Psoas muscle (tissue), 8 donors: ENCODE measurements at places on chromosomes 11 and 22.

DNA sequence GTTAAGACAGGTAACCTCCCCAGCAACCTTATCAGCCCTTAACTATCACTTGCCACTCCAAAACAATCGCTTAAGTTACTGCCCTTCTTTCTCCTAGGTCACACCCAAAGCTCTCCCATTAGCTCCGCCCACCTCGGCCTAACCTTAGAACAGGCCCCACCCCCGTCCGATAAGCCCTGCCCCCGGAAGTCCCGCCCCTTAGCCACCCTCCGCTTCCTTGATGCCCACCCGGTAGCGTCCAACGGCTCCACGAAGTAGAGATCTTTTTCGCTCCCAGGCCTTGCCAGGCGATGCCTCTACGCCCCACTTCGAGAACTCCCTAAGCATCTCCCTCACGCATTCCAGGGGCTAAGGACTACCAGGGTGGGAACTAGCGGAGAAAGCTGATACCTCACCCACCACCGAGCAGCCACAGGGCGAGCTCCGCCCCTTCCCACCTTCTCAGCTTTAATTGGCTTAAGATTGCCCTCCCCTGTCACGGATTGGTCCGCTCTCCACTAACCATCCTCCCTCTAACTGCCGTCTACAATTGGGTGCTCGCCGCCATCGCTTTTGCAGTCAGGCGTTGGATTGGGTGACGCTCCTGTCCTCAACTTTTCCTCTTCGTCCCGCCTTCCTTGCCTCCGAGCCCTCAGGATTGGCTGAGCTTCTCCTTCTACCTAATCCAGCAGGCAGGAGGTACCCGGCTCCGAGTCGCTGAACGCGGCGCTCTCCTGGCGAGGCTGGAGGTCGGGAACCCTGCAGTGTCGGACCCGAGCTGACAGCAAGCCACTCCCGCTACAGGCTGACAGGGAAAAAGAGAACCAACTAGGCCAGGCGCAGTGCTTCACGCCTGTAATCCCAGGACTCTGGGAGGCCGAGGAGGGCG, at the start of gene ZBTB3:
Gene ZBTB3 (minus strand): TSS at position 425 of the 868 bp plus-strand sequence. CDS start 496 bp downstream, outside the sequence.
- peak within 1 kb of the TSS; percentile 81 for H3K4me3 ChIP-seq
- no peaks in the 10 kb centered on the region for H3K27me3 ChIP-seq
- peaks cover 12% of the 10 kb centered on the region for H3K4me1 ChIP-seq
- peaks cover 18% of the 10 kb centered on the region for H3K36me3 ChIP-seq
- DNase-seq = peak; percentile 96

DNA sequence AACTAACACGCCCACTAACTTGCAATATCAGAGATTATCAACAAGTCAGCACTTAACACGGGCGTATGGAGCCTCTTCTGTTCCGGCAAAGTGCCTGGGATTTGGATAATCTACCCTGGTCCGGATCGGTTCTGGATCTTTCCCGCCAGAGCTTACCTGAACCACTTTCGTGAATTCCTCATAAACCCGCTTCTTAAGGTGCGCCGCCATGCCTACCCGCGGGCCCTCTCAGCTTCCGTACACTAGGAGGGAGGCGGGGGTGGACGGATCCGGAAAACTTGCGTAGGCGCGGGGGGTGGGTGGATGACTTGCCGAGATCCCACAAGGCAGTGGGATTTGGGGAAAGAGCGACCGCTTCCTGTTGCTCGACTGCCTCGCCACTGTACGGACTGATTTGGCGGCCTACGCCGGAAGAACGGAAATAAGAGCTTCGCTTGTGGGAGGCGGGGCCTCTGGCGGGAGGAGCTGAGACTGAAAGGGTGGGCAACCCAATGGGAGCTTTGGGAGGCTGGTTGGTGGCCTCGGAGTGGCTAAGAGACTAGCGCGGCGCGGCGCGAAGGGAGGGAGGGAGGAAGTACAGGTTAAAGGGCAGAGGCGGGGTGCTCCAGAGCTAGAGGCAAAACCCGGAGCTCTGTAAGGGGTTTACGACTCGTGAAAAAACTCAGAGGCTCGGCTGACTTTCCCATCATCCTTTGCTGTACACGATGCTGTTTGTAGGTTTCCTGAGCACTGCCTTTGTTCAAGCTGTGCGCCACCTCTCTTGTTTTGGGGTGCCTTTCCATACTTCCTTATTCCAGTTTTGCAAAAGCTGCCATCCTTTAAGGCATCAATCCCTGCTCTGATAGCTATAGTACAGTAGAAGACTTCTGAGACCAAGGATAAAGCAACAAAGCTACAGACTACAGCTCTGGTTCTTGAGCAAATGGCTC, at the start of gene INTS4:
Gene INTS4 (minus strand): TSS at position 235 of the 929 bp plus-strand sequence. CDS start 25 bp downstream, at position 210.
- peaks cover 13% of the 10 kb centered on the region for H3K4me1 ChIP-seq
- DNase-seq = peak; percentile 100
- no peaks in the 10 kb centered on the region for H3K27me3 ChIP-seq
- peak within 1 kb of the TSS; percentile 88 for H3K4me3 ChIP-seq

DNA sequence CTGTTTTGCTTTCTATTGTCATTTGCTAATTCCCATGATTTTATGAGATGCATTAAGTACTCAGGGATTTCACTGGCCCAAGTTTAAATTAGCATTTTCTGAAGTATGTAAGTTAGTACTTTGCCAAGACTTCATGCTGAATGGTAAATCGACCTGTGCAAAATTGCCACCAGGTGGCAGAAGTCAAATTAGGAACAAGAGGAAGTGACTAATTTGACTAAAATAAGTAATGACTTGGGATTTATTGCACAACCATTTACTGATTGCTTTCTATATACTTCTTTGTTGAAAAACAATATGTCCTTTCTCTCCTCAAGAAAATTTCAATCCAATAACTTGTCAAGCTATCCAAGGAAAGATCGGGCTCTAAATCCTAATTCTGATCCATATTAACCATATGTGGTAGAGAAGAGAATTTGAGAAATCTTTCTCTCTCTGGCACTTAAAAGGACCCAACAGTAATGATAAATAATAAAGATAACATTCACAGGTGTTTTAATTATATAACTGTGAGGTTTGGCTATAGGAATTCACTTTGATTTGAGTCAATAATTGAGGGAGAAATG, 253.7 kb upstream of the CHORDC1 start:
- H3K36me3 ChIP-seq = no peaks in the 10 kb centered on the region
- peaks cover 4% of the 10 kb centered on the region for H3K4me1 ChIP-seq
- H3K27me3 ChIP-seq = no peaks in the 10 kb centered on the region

DNA sequence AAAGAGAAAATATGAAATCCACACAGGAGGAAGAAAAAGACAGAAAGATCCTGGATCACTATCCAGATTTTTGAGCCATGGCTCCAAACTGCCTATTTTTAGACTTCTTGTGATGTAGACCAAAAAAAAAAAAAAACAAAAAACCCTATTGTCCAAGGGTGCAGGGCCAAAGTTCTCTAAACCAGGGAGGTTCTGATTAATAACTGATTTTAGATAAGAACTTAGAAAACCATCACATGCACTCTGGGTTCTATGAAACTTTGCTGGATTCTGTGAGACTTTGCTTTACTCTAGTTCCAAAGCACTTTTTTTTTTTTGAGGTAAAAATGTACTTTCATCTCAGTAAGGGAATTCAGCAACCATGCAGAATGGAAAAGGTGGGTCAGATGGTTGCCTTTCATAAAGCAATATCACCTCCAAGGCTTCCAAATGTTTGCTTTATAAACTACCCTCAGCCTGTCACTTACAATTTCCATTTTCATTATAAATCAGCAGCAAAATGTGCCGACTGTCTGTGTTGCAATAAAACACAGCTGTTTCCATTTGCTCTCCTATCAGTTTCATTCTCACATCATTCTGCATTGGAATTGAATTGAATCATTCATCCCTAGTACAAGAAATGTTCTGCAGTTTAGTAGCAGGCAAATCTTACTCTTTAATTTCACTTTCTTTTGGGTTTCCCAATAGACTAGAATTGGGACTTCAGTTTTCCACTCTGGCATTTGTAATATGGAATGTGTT, 1584.3 kb upstream of the RAG2 start:
- H3K27ac ChIP-seq = no peak overlapping the region
- H3K27me3 ChIP-seq = no peaks in the 10 kb centered on the region
- H3K4me1 ChIP-seq = no peaks in the 10 kb centered on the region
- no peak overlapping the region for H3K4me3 ChIP-seq

DNA sequence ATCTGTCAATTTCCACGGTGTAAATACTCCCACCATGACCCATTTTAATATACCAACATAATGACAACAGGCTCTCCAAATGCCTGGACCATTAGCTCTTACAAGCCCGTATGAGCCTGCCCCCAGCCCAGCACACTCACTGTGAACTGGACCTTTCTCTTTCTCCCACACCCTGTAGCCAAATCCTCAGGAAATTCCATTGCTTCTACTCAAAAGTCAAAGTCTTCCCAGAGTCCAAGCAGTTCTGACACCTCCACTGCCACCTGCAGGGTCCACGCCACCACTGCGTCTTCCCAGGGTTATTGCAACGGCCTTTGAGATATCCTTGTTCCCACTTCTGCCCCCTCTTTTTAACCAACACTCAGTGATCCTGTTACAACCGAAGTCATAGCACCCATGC, 110.1 kb upstream of the ASPHD2 start:
- DNase-seq = no peak
- H3K36me3 ChIP-seq = no peaks in the 10 kb centered on the region
- no peaks in the 10 kb centered on the region for H3K27me3 ChIP-seq
- no peak overlapping the region for H3K27ac ChIP-seq
- no peak overlapping the region for H3K4me3 ChIP-seq
- peaks cover 14% of the 10 kb centered on the region for H3K4me1 ChIP-seq

DNA sequence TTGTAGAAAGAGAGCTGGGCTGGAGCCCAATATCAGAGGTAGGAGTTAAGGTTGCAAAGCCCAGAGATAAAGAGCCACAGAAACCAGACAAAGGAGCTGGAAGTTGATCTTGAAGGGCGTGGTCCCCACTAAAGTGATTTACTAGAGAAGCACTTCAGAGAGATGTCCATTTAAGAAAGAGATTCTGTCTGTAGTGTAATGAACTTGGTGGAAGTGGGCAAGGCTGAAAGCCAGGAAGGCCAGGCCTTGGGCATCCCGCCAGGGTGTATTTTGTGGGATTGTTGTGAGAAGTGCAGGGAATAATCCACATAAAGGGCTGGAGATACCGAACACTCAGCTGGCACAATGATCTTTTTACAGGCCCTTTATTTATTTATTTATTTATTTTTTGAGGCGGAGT, 1398.8 kb downstream of the TBC1D22A start:
- no peaks in the 10 kb centered on the region for H3K4me1 ChIP-seq
- no peak for DNase-seq
- H3K36me3 ChIP-seq = no peaks in the 10 kb centered on the region
- no peaks in the 10 kb centered on the region for H3K27me3 ChIP-seq

DNA sequence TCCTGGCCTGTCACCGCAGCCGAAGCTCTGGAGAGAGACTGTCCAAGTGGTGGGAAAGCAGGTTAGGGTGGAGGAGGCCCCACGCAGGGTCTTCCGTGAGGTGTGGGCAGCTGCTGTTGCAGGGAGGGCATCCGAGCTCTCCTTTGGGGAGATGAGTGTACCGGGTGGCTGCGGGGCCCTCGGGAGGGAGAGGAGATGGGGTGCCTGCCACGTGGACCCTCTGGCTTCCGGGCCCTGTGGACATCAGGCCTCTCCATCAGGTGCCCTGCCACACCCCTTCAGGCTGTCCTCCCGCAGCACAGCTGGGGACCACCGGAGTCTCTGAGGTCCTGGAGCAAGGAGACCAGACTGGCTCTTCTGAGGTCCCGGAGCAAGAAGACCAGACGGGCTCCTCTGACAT, 1.7 kb downstream of the PTDSS2 start:
- DNase-seq = no peak
- peaks cover 27% of the 10 kb centered on the region for H3K4me1 ChIP-seq
- H3K27me3 ChIP-seq = no peaks in the 10 kb centered on the region
- peak overlapping the region; percentile 94 for H3K4me3 ChIP-seq
- H3K36me3 ChIP-seq = peaks cover 27% of the 10 kb centered on the region

- no peak overlapping the region for H3K4me3 ChIP-seq
- H3K27ac ChIP-seq = no peak overlapping the region
- no peak for DNase-seq
- no peaks in the 10 kb centered on the region for H3K4me1 ChIP-seq
- H3K36me3 ChIP-seq = no peaks in the 10 kb centered on the region
Observed at GRCh38 chr11:27297616-27298015, 65.4 kb downstream of the CCDC34 start.

DNA sequence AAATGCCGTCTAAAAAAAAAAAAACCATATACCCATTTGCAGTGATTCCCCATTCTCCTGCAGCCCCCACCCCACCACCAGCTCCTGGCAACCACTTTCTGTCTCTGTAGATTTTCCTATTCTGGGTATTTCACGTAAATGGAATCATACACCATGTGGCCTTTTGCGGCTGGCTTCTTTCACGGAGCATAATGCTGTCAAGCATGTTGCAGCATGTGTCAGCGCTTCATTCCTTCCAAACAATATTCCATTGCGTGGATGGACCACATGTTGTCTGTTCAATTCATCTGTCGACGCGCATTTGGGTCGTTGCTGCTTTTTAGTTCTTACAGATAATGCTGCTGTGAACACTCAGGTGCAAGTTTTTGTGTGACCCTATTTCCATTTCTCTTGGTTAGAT, 14.8 kb upstream of the EMID1 start:
- no peaks in the 10 kb centered on the region for H3K27me3 ChIP-seq
- no peaks in the 10 kb centered on the region for H3K36me3 ChIP-seq
- H3K27ac ChIP-seq = no peak overlapping the region
- H3K4me3 ChIP-seq = no peak overlapping the region

- H3K4me3 ChIP-seq = peak within 1 kb of the TSS; percentile 55
- DNase-seq = peak; percentile 40
- peak within 1 kb of the TSS; percentile 41 for H3K27ac ChIP-seq
- H3K27me3 ChIP-seq = no peaks in the 10 kb centered on the region
- H3K36me3 ChIP-seq = no peaks in the 10 kb centered on the region
Observed at GRCh38 chr11:10693509-10694081, at the start of gene IRAG1. TSS of gene IRAG1 (minus strand) at chr11:10693755. CDS start at chr11:10693602, 153 bp downstream.

DNA sequence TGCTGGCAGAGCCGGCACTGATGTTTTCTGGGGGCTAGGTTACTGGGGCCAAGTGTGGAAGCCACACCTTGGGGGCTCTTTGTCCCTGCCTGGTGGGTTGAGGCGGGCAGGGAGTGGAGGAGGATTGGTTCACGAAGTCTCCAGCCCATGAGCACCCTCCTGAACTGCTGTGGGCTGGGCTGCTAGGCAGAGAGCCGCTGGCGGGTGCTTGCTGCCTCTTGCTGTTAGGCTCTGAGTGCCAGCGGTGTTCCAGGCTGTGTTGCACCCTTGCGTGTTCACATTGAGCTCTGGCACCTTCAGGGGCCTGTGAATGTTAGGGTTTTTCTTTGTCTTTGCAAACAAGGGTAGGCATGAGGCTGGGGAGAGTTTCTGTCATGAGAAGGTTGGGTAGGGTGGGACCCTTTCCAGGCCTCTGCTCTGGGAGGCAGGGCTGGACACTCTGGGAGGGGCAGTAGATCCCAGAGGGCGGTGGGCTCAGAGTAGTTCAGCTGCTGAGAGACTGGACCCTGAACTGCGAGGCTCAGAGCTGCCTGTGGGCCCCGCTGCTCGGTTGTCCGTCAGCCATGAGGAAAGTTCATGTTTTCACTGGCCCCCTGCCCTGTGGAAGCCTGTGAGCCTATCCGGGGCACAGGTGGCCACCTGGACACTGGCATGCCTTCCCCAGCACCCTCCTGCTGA, 24.0 kb upstream of the TMEM191C start:
- no peak overlapping the region for H3K27ac ChIP-seq
- peak; percentile 39 for DNase-seq
- H3K36me3 ChIP-seq = peaks cover 26% of the 10 kb centered on the region

- no peak for DNase-seq
- H3K4me1 ChIP-seq = peaks cover 3% of the 10 kb centered on the region
- H3K4me3 ChIP-seq = no peak overlapping the region
- no peak overlapping the region for H3K27ac ChIP-seq
Observed at GRCh38 chr11:119666061-119666460, 62.9 kb downstream of the NECTIN1 start.

- H3K36me3 ChIP-seq = no peaks in the 10 kb centered on the region
- H3K4me1 ChIP-seq = peaks cover 7% of the 10 kb centered on the region
- no peak overlapping the region for H3K27ac ChIP-seq
- H3K4me3 ChIP-seq = no peak overlapping the region
- peaks cover 2% of the 10 kb centered on the region for H3K27me3 ChIP-seq
Observed at GRCh38 chr11:75743711-75744563, 24.6 kb upstream of the DGAT2 start.
